Fibroblast of villous mesenchyme (primary cell): ENCODE measurements at places on chromosomes 13 and 19. TPM values are rescaled to one million over a fixed set of nuclear protein-coding genes. Genes with fewer than 3 reads are reported as not detected.

Gene SYNGR4
- total RNA-seq: not detected in 2 replicates

- peak; percentile 31 for DNase-seq
Measured at GRCh38 chr19:10431254-10431942, 11.1 kb downstream of the PDE4A start.

- no peak for DNase-seq
Measured at GRCh38 chr13:113398963-113399754, 35.2 kb upstream of the GRTP1 start.

- no peak for DNase-seq
Measured at GRCh38 chr19:53102206-53102755, 941 bp downstream of the ZNF160 start.

DNA sequence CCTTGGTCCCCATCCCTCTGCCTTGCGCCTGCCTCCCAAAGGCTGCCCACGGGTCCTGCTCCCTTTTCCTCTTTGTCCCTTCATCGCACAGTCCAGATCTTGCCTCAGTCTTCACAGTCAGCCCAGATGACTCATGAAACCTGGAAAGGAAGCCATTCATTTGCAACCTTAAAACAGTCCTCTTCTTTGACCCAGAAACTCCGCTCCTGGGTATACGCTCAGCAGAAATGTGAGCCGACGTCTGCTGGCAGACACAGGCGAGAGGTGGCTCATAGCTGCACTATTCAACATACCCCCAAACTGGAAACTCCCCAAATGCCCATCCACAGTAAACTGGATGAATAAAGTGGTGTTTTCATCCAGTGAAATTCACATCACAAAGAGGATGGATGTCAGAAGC is 13.6 kb upstream of the PEPD start:
- DNase-seq: no peak

- DNase-seq: no peak
Measured at GRCh38 chr19:54298357-54299125, 14.4 kb downstream of the LILRA5 start.

- no peak for DNase-seq
Measured at GRCh38 chr13:21149568-21149967, 26.8 kb downstream of the SKA3 start.

- DNase-seq: peak; percentile 62
Measured at GRCh38 chr13:51895906-51896888, 34.4 kb downstream of the CCDC70 start.

DNA sequence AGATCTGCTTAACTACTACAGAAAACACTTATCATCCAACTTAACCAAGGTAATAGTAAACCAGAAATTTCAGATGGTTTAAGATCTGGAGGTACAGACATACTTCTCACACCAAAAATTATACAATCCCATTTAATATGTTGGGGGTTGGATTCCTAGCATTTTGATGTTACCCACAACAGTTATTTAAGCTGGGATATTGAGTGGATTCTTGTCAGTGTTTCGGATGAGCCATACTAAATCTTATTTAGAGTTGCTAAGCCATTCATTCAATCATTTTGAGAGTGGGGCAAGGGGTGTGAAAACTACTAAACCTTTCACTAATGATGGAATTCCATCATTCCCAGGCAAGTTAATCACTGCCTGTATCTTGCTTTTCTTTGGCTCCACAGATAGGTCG is 40.6 kb downstream of the KATNAL1 start:
- no peak for DNase-seq

DNA sequence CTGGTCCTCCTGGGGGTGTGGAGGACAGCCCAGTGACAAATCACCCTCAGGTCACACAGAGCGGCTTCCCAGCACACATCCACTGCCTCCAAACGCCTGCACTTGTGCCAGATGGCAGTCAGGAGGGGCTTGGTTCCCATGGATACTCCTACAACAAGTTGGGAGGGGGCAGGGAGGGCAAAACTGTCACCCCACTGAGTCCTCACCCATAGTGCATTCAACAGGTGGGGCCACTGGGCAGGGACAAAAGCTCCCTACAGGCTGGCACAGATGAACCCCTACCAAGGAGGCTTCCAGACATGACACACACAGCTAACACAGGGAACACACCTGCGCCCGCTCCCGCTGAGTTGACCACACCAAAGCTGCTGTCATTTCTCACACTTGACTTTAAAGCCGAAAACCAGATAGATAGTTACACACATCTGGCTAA is 120.5 kb downstream of the STK24 start:
- no peak for DNase-seq

- DNase-seq: peak; percentile 78
Measured at GRCh38 chr19:10864538-10864899, 6.8 kb upstream of the CARM1 start.

DNA sequence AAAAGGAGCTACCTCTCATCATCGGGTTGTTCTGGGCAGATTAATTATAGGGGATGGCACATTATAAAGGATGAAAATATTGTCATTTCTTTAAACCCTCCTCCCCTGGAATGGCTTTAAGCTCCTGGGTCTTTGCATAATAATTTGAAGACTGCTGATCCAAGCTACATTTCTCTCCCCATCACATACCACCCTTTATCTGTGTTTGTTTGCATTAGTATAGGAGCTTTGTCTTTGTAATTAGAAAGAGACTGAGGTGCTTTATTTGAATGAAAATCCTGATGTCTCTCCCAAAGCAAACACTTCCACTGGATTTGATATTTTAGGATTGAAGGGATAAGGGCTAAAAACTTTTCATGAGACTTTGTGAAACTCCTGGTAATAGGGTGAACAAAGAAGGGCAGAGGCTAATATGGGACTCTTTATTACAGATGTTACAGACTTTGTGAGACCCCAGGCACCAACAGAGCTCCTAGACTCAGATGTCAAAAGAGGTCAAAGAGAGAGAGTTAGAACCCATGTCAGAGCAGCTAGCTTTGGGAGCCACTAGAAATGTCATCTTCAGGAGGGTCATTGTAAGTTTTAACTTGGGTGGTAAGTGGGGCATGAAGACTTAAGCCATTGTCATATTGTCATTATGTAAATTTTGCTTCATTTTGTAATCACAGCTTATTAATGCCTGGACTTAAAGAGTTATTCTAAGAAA is 75.3 kb upstream of the RXFP2 start:
- DNase-seq: no peak

- no peak for DNase-seq
Measured at GRCh38 chr19:48625891-48626327, 6.6 kb downstream of the SPHK2 start.
